ENCODE measurements at places on chromosomes 2 and 18.

- no peak for DNase-seq
Measured at GRCh38 chr2:144011098-144011497, 508.8 kb downstream of the ZEB2 start.

DNA sequence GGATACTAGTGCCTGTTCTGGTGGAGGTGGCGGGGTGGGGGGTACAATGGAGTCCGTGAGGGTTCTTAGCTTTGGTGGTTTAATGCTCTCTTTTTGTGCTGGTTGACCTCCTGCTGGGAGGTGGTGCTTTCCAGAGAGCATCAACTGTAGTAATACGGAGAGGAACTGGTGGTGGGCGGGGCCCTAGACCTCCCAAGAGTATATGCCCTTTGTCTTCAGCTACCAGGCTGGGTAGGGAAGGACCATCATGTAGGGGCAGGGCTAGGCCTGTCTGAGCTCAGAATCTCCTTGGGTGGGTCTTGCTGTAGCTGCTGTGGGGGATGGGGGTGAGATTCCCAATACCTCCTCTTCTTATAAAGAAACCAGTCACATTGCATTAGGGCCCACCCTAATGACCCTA, 27.1 kb downstream of the CAMKMT start:
- DNase-seq: no peak

GRCh38 chr18:48452861-48453323, 43.7 kb upstream of the ZBTB7C start:
- DNase-seq: no peak

DNA sequence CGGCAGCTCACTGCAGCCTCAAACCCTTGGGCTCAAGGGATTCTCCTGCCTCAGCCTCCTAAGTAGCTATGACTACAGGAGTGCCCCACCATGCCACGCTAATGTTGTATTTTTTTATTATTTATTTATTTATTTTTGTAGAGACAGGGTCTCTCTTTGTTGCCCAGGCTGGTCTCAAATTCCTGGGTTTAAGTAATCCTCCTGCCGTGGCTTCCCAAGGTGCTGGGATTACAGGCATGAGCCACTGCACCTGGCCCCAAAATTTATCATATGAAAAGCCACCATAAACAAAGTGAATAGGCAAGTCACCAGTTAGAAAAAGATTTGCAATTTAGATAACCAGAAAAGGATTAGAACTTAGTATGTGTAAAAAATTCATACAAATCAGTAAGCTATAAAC, 138.6 kb upstream of the NCK2 start:
- no peak for DNase-seq

- DNase-seq: no peak
Measured at GRCh38 chr18:66136039-66136438, 385.2 kb downstream of the CDH7 start.

DNA sequence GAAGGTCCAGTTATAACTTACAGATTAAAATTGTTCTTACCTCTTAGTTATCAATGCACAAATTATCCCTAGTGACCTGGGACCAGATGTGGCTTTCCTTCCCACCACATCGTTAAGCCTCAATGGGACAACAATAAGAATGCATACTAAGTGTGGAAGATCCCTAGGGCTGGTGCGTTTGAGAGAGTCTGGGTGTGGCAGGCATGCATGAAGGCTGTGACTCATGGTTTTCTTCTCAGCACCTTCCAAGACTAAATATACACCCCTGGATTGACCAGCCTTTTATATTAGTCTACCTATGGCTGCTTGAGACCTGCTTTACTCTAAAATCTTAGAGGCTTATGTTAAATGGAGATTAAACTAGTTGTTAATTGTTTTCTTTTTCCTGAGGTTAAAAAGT, 261.7 kb upstream of the SLC14A2 start:
- DNase-seq: no peak

- no peak for DNase-seq
Measured at GRCh38 chr2:25322312-25322711, 19.4 kb downstream of the DNMT3A start.

- no peak for DNase-seq
Measured at GRCh38 chr2:28025123-28025522, 134.6 kb downstream of the BABAM2 start.

All from hematopoietic multipotent progenitor cell treated with erythropoietin and hydrocortisone succinate and interleukin-3 and kit ligand, for 8 days (in vitro differentiated cells).